ENCODE measurements at places on chromosomes 7 and 10. TPM values are rescaled to one million over a fixed set of nuclear protein-coding genes. Genes with fewer than 3 reads are reported as not detected.

GRCh38 chr10:85067955-85068354 lies 739.6 kb downstream of the CCSER2 start:
- no peak for DNase-seq

- no peak for DNase-seq
These were observed 139.6 kb downstream of the SKAP2 start for GRCh38 chr7:26724795-26725194.

DNA sequence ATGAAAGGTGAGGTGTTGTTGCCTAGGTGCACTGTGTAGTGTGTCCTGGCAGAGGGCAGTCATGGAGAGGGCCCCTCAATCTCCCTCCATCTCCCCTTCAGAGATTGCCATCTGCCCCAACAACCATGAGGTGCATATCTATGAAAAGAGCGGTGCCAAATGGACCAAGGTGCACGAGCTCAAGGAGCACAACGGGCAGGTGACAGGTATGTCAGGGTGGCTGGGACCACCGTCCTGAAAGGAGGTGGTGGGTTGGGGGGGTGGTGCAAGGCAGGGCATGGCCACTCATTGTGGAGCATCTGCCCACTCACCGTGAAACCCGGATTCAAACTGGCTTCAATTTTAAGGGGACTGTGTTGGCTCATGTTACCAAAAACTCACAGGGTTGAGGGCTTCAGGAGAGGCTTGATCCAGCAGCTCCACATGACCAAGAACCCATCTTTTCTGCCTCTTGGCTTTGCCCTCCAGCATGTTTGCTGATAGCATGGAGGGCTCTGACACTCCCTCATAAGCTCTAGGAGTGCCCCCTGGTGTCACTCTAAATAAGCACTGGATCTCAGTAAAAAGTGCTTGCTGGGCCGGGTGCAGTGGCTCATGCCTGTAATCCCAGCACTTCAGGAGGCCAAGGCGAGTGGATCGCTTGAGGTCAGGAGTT lies 12.2 kb downstream of the ARPC1B start:
- DNase-seq: no peak

DNA sequence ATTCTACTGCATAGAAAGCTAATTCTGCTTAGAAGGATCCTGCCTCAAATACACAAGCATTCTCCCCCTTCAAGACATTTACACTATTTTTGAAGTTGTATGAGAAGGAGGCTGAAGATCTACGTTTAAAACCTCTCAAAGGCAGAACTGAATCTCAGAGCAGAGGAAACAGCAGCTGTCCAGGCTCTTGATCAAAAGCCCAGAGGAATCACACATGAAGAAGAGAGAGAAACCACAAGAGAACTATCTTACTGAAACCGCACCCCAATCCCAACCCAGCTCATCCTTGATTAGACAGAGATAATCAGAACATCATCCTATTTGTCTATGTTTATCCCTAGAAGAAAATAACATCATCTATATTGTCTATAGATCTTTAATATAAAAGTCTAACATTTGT lies 2.2 kb upstream of the DNAJC1 start:
- no peak for DNase-seq

DNA sequence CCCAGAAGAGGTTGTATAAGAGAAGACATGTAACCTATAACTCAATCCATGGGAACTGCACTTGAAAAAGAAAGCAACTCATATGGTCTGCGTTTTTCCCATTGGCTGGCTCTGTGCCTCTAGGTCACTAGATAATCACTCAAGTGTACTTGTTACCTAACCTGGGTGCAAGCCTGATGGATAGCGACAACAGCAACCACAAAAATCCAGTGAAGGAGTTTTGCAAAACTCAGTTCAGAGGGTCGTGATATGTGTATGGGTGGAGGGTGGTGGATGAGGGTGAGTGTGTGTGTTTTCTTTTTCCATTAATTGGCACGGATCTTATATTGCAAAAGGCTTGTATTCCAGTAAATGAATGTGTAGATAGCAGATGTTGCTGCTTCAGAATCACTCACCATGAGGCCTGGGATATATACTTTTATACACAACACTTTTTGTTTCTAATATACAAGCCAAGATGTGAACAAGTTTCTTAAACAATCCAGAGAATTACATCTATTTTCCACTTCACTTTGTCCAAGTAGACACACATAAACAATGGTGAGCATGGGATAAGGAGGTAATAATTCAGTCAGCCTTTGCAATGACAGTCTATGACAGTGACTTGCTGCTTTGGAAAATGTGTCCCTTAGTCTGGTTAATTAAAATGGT lies 286.9 kb upstream of the DKK1 start:
- DNase-seq: no peak

GRCh38 chr7:95095966-95096540 lies 188.7 kb downstream of the PPP1R9A start:
- no peak for DNase-seq

Gene ADRA2A
- 0.48 TPM for total RNA-seq

Gene LRCH4
- 93.0 TPM for total RNA-seq

Gene OR2A7
- not detected for total RNA-seq

Gene SPDYE3
- not detected for total RNA-seq
